Stimulated activated CD4-positive, alpha-beta T cell treated with anti-CD3 and anti-CD28 coated beads, Interleukin-4, amount 100 ng/mL, for 48 hours (primary cell): ENCODE measurements at places on chromosomes 12 and 14.

GRCh38 chr12:23202728-23203127 lies 577.8 kb downstream of the ETNK1 start:
- no peak for DNase-seq

GRCh38 chr12:28827861-28828260 lies 321.2 kb upstream of the FAR2 start:
- DNase-seq: no peak

GRCh38 chr12:112839386-112839972 lies 47.9 kb downstream of the RPH3A start:
- no peak for DNase-seq

DNA sequence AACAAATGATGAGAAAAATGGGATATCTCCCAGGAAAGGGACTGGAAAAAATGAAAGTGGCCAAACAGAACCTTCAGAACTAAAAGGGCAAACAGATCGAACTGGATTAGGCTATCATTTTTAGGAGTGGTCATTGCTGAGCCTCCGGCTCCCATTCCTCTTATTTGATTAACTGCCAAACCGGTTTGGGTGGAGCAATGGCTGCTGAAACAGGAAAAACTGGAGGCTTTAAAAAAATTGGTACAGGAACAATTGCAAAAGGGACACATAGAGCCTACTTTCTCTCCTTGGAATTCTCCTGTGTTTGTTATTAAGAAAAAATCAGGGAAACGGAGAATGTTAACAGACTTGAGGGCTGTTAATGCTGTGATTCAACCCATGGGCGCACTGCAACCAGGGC lies 49.7 kb downstream of the TNFAIP2 start:
- DNase-seq: no peak

DNA sequence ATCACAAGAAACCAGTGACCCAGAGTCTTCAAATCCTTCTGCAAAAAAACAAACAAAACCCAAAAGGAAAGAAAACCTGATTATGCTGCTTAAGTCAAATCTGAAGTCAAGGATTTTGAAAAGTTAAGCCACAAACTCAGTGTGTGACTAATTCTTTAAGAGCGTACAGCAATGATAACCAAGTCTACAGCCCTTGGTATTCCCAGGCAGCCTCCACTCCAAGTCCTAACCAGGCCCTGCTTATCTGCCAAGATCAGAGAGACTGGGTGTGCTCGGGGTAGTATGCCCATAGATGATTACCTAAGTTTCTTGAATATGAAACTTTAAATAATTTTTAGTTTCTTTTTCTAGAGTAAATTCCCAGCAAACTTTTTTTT lies 13.1 kb downstream of the PGAM5 start:
- DNase-seq: no peak

DNA sequence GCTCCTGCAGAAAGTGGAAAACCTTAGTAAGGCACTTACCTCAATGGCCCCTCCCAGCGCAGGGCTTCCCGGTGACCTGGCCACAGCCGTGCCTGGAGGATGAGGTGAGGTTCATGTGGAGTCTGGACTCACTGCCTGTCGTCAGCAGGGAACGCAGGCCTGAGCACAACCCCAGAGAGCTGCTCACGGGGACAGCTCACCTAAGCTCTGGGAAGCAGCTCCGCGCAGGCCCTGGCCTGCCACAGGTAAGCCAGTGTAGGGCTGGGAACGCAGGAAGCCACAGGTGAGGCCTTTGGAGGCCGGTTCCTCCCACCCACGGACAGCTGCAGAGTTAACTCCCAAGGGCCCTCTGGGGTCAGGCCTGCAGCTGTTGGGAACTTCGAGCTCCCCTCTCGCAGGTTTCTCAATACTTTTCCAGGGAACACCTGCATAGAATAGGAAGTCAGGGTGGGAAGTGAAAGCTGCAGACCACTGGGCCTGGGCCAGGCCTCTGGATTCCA lies 32.7 kb downstream of the ANAPC7 start:
- no peak for DNase-seq

DNA sequence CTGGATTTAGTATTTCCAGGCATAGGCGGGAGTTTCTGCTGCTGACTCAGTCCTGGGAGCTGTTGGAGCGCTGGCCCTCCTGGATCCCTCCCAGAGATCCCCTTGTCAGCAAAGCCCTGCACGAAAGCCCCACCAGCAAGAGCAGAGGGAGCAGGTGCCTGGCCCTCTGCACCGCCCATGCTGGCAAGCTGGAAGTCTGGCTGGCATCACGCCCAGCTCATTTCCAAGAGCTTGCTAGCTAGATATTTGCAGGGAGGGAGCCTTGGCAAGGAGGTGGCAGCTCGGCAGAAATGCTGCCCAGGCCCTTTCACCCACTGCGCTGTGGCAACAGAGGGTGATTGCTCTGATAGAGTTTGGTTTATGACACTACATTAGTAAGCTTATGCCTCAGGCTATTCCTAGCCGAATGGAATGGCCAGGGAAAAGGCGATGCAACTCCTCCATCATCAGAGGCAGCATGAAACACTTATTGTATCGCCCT lies 193.9 kb downstream of the EMP1 start:
- DNase-seq: no peak
